Vagina (tissue), 2 donors: ENCODE measurements at places on chromosomes 13 and 19. TPM values are rescaled to one million over a fixed set of nuclear protein-coding genes. Genes with fewer than 3 reads are reported as not detected.

ANKRD24 gene
- 0.25 TPM for total RNA-seq

CYP4F2 gene
- 6.9 TPM for total RNA-seq

FUT1 gene
- total RNA-seq, result 6.4 TPM

LATS2 gene
- 25.8 TPM for total RNA-seq

PDE4C gene
- total RNA-seq, result 0.98 TPM

GRCh38 chr19:38880076-38880881 is 2.2 kb upstream of the RINL start:
- no peak overlapping the region for H3K4me3 ChIP-seq
- peaks cover 6% of the 10 kb centered on the region for H3K4me1 ChIP-seq
- DNase-seq, result no peak
- H3K27me3 ChIP-seq, result no peaks in the 10 kb centered on the region

GRCh38 chr19:35309481-35310279 is 17.7 kb downstream of the MAG start:
- no peaks in the 10 kb centered on the region for H3K27me3 ChIP-seq
- no peaks in the 10 kb centered on the region for H3K36me3 ChIP-seq
- H3K4me1 ChIP-seq, result no peaks in the 10 kb centered on the region
- DNase-seq, result no peak
- H3K4me3 ChIP-seq, result no peak overlapping the region

DNA sequence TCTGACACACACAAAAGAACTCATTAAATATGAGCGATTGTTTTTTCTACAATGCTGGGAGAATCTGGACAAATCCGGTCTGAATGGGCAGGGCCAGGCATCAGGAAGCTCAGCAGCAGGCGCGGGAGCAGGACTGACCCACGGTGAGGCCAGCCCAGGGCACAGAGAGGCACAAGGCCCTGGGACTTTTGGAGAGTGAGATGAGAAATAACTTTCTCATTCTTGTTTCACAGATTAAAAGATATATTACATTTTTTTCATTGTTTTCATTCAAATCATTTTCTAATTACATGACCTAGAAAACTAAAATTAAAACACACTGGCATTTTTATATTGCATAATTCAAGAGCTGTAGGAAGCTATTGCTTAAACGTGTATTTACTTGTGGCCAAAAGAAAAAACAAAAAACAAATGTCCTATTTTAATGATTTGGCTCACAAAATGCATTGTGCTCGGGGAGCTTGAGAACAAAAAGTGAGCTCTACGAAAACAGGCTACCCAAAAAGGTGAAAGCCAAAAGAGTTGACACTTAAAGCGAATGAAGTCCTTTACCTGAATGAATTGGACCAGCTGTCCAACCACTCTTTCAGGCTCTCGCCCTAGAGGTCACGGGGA is 133.1 kb downstream of the TNFRSF19 start:
- no peaks in the 10 kb centered on the region for H3K27me3 ChIP-seq
- no peaks in the 10 kb centered on the region for H3K36me3 ChIP-seq
- DNase-seq, result no peak

- DNase-seq, result no peak
- no peak overlapping the region for H3K4me3 ChIP-seq
- H3K4me1 ChIP-seq, result no peaks in the 10 kb centered on the region
These were observed 29.5 kb downstream of the SLC25A15 start for GRCh38 chr13:40818926-40819325.

GRCh38 chr19:3575260-3575741 is 2.6 kb downstream of the HMG20B start:
- no peak for DNase-seq
- H3K27ac ChIP-seq, result no peak overlapping the region
- H3K27me3 ChIP-seq, result no peaks in the 10 kb centered on the region

DNA sequence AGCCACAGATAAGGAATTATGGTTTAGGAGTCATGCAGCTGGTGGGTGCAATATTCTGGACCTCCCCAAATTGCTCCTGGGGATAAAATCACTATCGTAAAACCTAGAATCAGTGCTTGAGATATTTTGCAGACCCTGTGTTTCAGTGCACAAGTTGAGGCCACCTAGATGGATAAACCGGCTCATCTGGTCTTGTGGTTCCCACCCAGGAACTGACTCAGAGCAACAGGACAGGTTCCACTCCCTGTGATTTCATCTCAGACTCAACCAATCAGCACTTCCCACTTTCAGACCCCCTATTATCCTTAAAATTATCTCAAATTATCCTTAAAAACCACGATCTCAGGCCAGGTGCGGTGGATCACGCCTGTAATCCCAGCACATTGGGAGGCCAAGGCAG is 21.0 kb downstream of the FBXL12 start:
- H3K27me3 ChIP-seq, result no peaks in the 10 kb centered on the region
- H3K4me3 ChIP-seq, result no peak overlapping the region
- peaks cover 12% of the 10 kb centered on the region for H3K4me1 ChIP-seq

DNA sequence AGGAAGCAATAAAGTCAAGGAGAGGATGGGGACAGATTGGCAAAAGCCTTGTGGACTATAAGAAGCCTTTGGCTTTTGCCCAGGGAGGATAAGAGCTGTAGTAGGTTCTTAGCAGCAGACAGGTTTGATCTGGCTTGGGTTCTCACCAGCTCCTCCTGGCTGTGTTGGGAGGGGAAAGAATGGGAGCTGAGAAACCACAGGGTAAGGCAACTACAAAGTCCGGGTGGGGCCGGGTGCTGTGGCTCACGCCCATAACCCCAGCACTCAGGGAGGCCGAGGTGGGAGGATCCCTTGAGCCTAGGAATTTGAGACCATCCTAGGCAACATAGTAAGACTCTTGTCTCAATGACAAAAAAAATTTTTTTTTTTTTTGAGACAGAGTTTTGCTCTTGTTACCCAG is 20.6 kb downstream of the NECTIN2 start:
- H3K36me3 ChIP-seq, result no peaks in the 10 kb centered on the region
- H3K4me3 ChIP-seq, result no peak overlapping the region
- peaks cover 8% of the 10 kb centered on the region for H3K4me1 ChIP-seq
- no peak overlapping the region for H3K27ac ChIP-seq
- DNase-seq, result no peak

DNA sequence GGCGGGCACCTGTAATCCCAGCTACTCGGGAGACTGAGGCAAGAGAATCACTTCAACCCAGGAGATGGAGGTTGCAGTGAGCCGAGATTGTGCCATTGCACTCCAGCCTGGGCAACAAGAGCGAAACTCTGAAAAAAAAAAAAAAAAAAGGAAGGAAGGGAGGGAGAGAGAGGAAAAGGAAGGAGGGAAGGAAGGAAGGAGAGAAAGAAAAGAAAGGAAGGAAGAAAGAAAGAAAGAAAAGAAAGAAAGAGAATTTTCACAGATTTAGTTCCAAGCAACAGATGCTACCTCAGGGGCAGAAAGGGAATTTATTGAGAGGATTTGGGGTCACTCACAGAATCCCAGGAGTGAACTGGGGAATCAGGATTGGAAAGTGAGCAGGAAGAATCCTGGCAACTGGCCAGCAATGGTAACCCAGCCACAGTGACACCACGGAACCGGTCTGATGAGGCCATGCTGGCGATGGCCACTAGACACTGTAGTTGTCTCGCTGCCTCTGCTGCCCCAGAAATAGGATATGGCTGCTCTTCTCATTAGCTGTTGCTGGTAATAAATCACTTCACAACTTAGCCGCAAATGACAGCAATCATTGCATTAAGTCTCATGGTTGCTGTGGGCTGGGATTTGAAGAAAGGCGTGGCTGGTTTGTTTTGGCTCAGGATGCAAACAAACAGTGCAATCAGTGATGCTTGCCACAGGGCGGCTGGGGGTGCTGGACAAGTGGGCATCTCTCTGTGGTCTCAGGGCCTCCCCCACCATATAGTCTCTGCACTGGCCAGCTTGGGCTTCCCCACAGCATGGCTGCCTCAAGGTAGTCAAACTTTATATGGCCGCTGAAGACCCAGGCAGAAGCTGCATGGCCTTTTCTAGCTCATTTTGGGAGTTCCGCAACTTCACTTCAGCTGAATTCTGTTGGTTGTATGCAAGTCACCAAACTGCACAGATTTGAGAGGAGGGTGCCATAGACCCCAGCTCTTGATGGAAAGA is 5.2 kb upstream of the BCAM start:
- no peak overlapping the region for H3K27ac ChIP-seq
- H3K36me3 ChIP-seq, result no peaks in the 10 kb centered on the region
- no peak overlapping the region for H3K4me3 ChIP-seq
- H3K27me3 ChIP-seq, result no peaks in the 10 kb centered on the region
- H3K4me1 ChIP-seq, result peaks cover 22% of the 10 kb centered on the region

DNA sequence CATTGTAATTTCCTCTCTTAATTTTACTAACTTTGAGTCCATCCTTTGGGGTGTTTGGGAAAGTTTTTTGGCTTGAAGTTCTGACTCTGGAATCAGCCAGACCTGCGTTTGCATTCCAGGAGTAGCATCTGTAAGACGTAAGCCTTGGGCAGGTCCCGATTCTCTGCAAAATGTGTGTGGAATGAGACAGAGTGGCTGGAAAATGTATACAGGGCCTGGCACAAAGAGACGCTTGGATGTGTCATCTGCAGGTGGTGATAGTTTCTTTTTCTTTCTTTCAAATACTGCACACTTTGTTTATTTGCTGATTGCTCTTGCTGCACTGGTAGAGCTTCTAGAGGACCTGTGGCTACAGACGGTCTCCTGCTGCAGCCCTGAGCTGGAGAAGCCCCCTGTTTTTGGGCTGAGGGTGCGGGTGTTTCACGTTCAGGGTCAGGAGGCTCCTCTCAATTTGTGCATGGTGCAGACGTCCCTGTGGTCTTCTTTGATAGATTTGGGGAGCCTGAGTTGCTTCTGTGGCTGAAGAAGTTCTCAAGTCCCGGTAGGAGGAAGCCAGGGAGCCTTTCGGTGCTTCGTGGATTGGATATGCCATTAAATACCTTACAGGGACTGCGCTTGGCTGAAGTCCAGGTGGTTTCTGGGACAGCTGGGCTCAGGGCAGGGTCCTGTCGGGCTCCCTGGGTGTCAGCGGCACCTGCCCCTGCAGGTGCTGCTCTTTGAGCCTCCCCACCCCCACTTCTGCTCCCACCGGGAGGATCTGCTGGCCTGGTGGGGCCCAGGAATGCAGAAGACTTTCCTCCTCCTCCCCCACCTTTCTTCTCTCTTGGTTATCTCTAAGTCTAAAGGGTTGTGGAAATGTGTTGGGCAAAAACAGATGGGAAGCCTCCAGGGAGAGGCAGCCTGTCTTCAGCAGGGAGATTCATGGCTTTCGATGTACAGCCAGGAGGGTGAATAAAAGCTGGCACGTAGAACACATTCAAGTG is 44.0 kb upstream of the GAS6 start:
- peaks cover 17% of the 10 kb centered on the region for H3K4me1 ChIP-seq
- no peak overlapping the region for H3K4me3 ChIP-seq
- H3K27me3 ChIP-seq, result no peaks in the 10 kb centered on the region

DNA sequence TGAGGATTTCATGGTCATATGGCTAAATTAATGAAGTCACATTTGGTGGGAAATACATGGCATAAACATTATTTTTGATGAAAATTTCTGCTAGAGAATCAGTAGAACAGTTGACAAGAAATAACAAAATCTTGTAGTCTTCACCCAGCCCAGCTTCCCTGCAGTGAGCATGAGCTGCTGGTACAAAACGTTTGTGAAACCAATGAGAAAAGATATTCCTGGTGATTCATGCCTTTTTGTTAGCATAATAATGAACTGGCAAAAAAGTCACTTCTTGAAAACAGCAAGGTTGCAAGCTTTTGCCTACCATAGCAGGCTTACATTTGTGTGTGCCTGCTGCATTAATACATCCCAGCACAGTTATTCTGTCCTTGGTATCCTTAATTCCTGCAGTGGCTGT is 475.9 kb upstream of the HTR2A start:
- no peaks in the 10 kb centered on the region for H3K27me3 ChIP-seq
- no peak overlapping the region for H3K27ac ChIP-seq
- no peak for DNase-seq
- H3K4me3 ChIP-seq, result no peak overlapping the region
- H3K36me3 ChIP-seq, result no peaks in the 10 kb centered on the region

DNA sequence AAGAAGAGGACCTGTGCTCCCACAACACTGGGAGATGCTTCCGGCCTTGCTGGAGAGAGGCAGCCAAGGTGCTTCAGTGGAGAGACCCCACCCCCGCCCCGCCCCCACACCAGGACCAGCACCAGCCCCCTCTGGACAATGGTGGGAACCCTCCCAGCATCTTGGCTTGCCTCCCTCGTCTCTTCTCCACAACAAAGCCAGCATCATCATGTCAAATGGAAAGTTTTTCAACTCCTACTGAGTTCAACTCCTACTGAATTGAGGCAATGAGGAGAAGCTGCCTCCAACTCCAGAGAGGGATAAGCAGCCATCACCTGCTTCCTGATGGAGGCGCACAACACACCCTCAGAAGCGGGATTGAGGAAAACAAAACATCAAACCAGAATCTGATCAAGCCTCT is 12.8 kb downstream of the DEDD2 start:
- H3K36me3 ChIP-seq, result peaks cover 79% of the 10 kb centered on the region
- H3K4me1 ChIP-seq, result peaks cover 52% of the 10 kb centered on the region
- H3K27me3 ChIP-seq, result no peaks in the 10 kb centered on the region
- no peak overlapping the region for H3K27ac ChIP-seq
- no peak for DNase-seq

DNA sequence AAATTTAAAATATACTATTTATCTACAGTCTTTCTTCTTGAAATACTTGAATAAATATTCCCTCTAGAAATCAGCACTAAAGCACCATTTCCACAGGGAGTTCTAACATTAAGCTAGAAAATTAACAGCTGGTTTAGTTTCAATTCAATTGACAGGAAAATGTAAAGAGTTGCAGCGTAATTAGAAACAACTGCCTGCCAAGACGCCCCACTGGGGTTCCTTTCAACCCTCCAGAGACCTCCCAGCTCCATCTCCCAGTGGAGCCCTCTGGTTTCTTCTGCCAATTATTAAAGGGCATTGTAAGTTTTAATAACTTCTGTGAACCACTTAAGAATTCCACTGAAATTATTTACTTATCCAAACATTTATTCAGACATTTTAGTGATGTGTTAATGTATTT is 4.2 kb downstream of the GJA3 start:
- peaks cover 17% of the 10 kb centered on the region for H3K4me1 ChIP-seq
- no peak for DNase-seq
- H3K36me3 ChIP-seq, result no peaks in the 10 kb centered on the region
- no peak overlapping the region for H3K27ac ChIP-seq
- no peaks in the 10 kb centered on the region for H3K27me3 ChIP-seq
- H3K4me3 ChIP-seq, result no peak overlapping the region

DNA sequence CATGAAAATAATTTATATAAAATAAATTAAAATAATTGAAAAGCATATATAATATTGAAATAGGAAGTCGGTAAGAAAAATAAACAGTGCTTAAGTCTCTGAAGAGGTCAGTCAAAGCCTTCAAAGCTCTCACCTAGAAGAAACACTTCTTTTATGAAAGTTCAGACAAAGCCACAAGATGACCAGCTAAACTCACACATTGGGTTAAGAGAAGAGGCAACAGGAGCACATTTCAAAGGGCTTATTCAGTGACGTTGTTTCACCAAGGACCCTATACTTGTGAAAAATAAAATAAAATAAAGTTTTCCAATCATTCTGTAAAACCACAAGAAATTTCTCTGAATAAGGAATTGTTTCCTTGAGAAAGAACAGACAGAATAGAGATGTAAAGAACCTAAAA is 2.5 kb upstream of the ITM2B start:
- H3K36me3 ChIP-seq, result no peaks in the 10 kb centered on the region
- no peaks in the 10 kb centered on the region for H3K27me3 ChIP-seq
- peaks cover 31% of the 10 kb centered on the region for H3K4me1 ChIP-seq
